ENCODE measurements at places on chromosomes 13 and 19.

DNA sequence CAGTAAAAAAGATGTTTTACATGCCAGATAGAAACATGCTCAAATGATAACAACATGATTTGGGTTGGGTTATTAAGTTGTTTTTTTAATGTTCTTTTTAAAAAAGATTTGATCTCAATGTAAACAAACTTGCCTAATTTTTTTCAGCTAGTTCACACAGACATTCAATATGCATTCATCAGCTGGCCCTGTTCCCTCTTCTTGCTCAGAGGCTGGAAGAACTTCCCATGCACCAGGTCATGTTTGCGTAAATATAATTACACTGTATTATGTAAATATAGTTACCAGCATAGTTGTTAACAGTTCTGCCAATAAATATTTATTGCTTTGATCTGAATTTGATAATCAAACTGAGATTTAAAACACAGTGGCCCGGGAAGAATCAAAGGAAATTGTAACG, 70.6 kb downstream of the ATP11A start:
- DNase-seq: no peak

GRCh38 chr13:32829269-32829668, 187.0 kb upstream of the KL start:
- no peak for DNase-seq

- no peak for DNase-seq
Measured at GRCh38 chr13:75325711-75326110, 156.3 kb downstream of the TBC1D4 start.

DNA sequence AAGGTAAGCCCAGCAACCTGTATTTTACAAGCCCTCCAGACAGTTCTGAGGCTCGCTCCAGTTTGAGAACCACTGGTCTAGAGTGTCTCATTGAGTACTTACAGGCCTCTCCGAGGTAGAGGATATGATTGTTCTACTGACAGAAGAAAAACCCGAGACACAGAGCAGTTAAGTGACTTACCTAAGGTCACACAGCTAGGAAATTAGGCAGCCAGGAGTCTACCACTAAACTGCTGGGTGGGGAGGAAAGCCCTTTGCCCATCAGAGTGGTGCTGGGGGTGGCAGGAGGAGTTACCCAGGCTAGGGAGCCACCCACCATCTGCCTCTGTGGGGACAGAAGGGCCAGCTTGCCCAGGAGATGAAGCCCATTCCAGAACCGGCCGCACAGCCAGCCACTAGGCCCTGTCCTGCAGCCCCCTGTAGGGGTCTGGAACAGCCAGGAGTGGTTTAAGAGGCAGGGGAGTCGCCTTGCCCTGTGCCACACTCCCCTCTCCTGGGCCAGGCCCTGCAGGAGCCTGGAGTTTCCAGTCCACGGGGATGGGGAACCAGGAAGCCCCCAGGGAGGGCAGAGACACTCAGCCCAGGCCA, 703 bp downstream of the RASGRP4 start:
- DNase-seq: no peak

- DNase-seq: no peak
Measured at GRCh38 chr13:108850691-108851090, 221.3 kb downstream of the MYO16 start.

DNA sequence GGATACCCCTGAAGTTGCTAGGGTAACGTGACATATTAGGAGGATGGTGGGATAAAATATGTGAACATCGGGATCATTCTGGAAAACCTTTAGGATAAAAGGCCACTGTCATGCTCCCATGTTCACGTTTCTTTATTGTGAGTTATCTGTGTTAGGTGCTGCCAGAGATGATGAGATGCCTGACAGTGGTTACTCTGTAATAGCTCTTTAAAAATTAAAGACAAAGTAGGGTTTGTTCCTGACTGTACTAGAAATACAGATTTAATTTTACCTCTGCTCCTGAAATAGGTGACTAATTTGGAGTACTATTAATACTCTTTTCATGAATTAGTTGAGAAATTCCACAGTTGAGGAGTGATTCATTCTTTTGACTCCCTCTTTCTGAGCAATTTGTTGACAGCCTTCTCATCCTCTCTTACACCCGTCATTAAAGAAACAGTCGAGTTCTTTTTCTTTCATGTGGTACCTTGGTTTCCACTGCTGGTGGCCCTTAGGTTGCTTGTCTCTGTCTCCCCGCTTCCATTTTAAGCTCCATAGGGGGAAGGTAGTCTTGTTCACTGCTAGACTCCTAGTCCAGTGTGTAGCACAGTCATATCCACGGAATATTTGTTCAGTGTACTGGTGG, 28.4 kb downstream of the SAE1 start:
- no peak for DNase-seq

GRCh38 chr13:107284173-107284572, 716.2 kb upstream of the ARGLU1 start:
- no peak for DNase-seq
